ENCODE measurements at places on chromosomes 11 and 22.

GRCh38 chr22:49595465-49596078, 232.1 kb downstream of the BRD1 start:
- DNase-seq, result no peak

DNA sequence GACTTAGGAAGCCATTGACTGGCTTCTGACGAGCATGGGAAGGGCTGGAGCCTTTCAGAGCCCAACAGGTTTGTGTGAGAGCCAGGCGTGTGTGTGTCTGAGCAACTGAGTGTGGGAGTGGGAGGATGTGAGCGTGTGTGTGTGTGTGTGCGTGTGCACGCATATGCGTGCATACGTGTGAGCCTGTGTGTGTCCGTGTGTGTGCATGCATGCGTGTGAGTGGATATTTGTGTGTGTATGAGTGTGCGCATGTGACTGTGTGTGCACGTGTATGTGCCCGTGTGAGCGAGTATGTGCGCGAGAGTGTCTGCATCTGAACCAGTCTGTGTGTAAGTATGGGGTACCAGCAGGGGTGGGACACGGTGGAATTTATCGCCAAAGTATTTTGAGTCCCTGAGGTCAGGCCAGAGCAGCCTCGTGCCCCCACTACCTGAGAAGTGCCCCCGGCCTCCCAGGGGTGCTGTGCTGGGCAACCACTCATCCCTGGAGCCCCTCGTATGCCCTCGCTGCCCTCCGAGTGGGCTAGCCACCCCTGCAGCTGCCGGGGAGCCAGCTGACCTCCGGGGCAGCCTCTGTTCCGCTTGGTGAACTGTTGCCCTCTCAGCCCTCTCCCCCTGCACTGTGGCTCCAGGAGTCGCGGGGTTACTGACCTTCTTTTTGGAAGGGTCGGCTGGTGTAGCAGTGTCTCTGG, 38.5 kb downstream of the LRP5 start:
- no peak for DNase-seq

GRCh38 chr22:43628250-43628649, 183.9 kb downstream of the EFCAB6 start:
- no peak for DNase-seq

- no peak for DNase-seq
Measured at GRCh38 chr22:21685164-21685513, 19.3 kb downstream of the PPIL2 start.

DNA sequence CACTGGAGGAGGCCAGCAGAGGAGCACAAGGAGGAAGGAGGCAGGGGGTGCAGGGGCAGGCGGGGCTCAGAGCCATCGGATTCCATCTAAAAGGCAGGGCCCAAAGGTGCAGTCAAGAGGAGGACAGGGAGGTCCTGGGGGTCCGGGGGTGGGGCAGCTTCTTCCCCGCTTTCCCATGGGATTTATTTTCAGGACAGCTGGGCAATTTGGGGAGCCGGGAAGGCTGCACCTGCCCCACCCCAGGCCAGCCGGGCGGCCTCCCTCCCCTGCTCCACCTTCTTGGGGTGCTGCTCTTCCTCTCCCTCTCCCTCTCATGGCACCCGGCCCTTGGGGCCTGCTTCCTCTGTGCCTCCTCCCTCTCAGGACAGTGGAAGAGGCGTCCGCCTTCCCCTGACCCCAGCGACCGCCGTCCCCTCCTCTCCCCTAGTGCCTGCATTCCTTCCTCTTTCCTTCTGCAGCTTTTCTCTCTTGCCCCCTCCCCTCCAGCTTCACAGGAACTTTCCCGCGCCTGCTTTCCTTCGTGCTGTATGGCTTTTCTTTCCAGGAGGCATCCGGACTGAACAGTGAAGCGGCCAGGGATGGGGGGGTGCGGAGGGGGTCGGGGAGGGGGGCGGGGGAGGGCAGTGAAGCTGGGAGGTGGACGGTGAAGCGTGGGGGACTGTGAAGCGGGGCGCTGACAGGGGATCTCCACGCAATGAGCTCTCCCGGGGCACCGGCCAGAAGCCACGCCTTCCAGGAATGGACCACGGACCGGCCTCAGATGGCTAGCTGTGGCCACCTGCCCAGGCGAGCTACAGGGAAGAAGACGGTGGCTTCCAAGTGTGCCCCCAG, 26.9 kb downstream of the APOBEC3H start:
- DNase-seq, result no peak

DNA sequence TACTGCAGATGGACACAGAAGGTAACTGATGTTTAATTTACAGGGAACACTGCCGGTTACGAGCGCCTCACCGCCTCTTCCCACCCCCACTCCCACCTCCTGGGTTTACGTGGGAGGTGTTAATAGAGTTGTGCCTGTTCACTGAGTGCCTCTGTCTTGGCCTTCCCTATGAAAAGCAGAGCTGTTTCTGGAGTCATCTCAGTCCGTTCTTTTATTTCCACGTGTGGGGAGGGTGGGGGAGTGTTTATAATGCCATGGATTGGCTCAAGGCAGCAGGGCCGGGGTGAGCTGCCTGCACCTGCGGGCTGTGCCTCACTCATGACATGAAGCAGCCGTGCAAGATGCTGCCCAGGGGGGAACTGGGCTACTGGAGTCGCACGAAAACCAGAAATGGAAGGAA, 322.7 kb downstream of the CADM1 start:
- DNase-seq, result no peak

- DNase-seq, result no peak
Measured at GRCh38 chr11:46472662-46472994, 81.1 kb upstream of the CHRM4 start.

All from activated CD4-positive, alpha-beta T cell treated with anti-CD3 and anti-CD28 coated beads, Interleukin-2, amount 50 U/mL, for 48 hours (primary cell).